ENCODE measurements at places on chromosomes 4 and X. TPM values are rescaled to one million over a fixed set of nuclear protein-coding genes. Genes with fewer than 3 reads are reported as not detected.

DNA sequence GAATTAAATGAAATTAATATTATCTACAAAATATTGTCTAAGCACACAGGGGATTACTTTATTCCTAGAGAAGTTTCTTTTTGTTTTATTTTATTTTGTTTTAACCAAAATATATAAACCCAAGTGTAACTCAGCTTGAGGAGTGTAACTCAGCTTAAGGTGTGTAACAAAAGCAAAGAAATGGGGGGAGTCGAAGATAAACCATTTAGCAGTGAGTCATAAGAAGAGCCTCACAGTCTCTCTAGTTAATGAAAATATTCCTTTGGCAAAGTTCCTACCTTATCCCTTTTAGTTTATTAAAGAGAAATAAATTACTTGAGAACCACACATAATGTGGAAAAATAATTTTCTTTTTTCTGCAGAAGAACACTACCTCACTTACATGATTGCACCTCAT, 261.8 kb downstream of the KCTD8 start:
- DNase-seq, result no peak
- H3K4me1 ChIP-seq, result no peaks in the 10 kb centered on the region
- no peak overlapping the region for H3K27ac ChIP-seq
- no peaks in the 10 kb centered on the region for H3K27me3 ChIP-seq

DNA sequence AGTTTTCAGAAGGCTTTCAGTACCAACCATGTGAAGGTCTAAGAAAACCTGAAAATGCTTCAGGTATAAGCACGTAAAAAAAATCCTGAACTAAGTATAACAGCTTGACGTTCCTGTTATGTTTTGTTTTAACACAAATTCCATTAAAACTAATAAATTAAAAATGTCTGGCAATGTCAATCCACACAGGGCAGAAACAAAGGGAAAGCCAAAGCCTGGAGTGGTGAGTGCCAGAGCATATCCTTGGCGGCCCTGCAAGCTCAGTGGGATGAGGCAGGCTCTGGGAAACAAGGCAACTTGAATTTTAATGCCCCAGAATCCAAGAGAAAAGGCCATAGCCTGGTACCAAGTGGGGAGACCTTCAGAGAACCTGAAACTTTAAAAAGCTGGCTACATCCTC, 78.2 kb downstream of the EPHA5 start:
- DNase-seq, result no peak
- no peaks in the 10 kb centered on the region for H3K27me3 ChIP-seq
- no peak overlapping the region for H3K27ac ChIP-seq
- no peaks in the 10 kb centered on the region for H3K36me3 ChIP-seq
- H3K4me1 ChIP-seq, result no peaks in the 10 kb centered on the region

DNA sequence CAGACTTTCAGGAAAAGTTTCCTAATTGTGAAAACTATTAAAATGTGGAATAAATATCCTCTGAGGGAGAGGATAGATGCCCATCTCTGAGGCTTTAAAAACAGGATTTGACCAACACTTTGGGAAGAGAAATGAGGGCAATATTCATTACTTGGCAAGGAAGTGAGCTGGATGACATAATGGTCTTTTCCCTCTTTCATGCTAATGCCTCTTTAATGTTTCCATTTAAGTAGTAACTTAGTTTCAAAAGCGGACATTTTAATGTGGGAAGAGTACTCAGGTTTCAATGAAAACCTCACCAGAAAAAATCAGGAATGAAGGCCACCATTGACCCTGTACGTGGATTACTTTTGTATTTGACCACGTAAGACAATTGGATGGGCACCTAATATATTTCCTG, 503.3 kb downstream of the ANKRD50 start:
- no peaks in the 10 kb centered on the region for H3K36me3 ChIP-seq
- H3K4me1 ChIP-seq, result no peaks in the 10 kb centered on the region
- no peak overlapping the region for H3K27ac ChIP-seq
- no peak for DNase-seq
- no peak overlapping the region for H3K4me3 ChIP-seq

- no peak overlapping the region for H3K4me3 ChIP-seq
- H3K4me1 ChIP-seq, result no peaks in the 10 kb centered on the region
- no peaks in the 10 kb centered on the region for H3K36me3 ChIP-seq
- no peak for DNase-seq
- H3K27me3 ChIP-seq, result no peaks in the 10 kb centered on the region
These were observed 82.7 kb downstream of the RAPGEF2 start for GRCh38 chr4:159185591-159186023.

The CENPVL3 gene
- total RNA-seq, result not detected

The TRPC3 gene
- 9.4 TPM for total RNA-seq

The SLITRK4 gene
- total RNA-seq, result 0.63 TPM

- peaks cover 55% of the 10 kb centered on the region for H3K36me3 ChIP-seq
- no peaks in the 10 kb centered on the region for H3K27me3 ChIP-seq
- H3K27ac ChIP-seq, result no peak overlapping the region
- H3K4me3 ChIP-seq, result no peak overlapping the region
These were observed 58.3 kb downstream of the PCGF3 start for GRCh38 chr4:763922-764321.

DNA sequence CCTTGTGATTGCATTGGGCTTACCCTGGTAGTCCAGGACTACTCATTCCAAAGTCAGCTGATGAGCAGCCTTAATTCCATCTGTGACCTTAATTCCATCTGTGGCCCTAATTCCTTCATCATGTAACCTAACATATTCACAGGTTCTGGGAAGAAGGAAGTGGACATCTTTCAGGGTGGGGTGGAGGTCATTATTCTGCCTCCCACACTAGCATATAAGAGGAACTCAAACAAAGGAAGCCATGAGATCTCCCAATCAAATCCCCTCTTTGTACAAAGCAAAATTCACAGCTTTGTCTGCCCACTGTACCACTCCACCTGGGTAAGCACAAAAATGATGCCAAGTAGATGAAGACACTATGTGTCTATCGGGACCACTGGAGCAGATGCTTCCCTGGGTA, 87.3 kb downstream of the SLC2A9 start:
- DNase-seq, result no peak
- H3K27me3 ChIP-seq, result no peaks in the 10 kb centered on the region
- H3K4me1 ChIP-seq, result no peaks in the 10 kb centered on the region
- no peak overlapping the region for H3K4me3 ChIP-seq

GRCh38 chr4:41157009-41157408, 57.3 kb downstream of the APBB2 start:
- no peaks in the 10 kb centered on the region for H3K27me3 ChIP-seq
- H3K27ac ChIP-seq, result no peak overlapping the region
- no peaks in the 10 kb centered on the region for H3K36me3 ChIP-seq
- H3K4me3 ChIP-seq, result no peak overlapping the region
- no peaks in the 10 kb centered on the region for H3K4me1 ChIP-seq

DNA sequence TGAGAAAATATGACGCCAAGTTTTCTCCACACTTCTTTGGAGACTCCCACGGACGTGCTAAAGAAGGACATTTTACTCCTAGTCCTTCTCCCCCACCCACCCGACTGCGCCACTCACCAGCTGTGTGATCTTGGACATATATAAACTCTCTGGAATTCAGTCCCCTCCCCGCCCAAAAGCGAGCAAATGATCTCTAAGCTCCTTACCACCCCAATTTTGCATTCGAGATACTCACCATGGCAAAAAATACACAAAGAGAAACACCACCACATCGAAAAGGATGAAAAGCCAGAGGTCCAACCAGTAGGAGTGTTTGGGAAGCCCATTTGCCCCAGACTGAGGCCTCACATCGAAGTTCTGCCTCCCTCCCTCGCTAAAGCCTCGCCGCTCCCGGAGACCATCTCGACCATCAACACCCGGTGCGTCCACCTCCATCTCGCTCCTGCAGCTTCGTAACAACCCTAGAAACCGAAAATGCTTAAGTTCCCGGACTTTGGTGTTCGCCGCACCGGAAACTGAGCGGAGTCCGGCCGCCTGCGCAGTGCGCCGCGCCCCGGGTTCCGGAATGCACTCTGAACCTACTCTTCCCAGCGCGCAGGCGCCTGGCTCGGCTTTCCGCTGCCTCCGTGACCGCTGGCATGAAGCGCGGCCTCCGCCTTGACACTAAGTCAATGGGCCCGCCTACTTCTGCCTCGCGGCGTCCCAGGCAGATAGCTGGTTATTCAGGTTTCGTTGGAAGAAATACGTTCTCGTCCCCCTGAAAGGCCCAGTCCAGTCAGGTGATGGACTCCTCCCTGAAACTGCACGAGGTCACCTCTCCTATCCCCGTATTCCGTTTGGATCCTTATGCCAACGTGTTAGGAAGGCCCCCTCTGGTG, 21.6 kb downstream of the FABP2 start:
- no peaks in the 10 kb centered on the region for H3K27me3 ChIP-seq
- peak overlapping the region; percentile 92 for H3K27ac ChIP-seq
- no peaks in the 10 kb centered on the region for H3K36me3 ChIP-seq
- DNase-seq, result peak; percentile 98
- peak overlapping the region; percentile 57 for H3K4me3 ChIP-seq

DNA sequence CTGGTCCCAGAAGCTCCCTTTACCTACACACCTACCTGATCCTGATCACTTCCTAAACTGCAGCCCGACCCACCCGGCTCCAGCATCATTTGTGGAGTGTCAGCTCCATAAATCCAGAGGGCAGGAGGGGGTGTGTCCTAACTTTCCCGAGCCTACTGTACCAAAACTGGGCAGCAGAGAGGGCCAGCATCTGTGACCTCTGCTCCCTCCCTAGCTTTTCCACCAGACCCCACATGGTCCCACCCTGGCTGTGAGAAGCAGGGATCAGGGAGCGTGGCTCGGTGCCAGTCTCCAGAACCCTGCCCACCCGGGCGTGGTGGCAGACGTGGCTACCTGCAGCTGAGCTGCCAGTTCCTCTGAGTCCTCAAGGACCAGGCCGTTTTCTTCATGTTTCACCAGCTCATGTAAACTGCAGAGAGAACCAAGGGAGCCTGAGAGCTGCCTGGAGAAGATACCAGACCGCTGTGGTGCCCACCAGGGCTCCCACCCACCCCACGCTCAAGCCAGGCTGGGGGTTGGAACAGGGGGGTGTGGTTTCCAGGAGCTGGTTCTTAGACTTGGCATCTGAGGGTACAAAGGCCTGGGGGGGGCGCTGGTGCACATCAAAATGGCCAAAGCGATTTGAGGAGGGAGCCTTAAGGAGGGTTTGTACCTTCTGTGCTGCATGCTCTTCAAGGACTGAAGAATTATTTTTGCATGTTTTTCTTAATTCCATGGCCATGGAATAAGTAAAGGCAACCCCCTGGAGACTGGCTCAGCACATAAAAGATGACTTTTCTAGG, 76.7 kb upstream of the DRD5 start:
- no peak overlapping the region for H3K27ac ChIP-seq
- no peaks in the 10 kb centered on the region for H3K27me3 ChIP-seq
- H3K36me3 ChIP-seq, result no peaks in the 10 kb centered on the region
- no peaks in the 10 kb centered on the region for H3K4me1 ChIP-seq
- H3K4me3 ChIP-seq, result no peak overlapping the region

DNA sequence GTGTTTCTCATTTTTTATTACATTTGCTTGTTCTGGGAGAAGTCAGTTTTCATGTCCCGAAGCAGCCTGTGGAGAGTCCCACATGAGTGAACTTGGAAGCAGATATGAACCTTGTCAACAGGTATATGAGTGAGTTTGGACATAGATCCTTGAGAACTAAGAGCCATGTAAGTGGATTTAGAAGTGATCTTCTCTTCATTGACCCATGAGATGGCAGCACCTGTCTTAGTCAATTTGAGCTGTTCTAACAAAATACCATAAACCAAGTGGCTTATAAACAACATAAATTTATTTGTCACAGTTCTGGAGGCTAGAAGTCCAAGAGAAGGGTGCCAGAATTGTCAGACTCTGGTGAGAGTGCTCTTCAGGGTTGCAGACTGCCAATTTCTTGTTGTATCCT, 1043.8 kb downstream of the ADGRL3 start:
- no peak overlapping the region for H3K4me3 ChIP-seq
- DNase-seq, result no peak
- H3K27me3 ChIP-seq, result no peaks in the 10 kb centered on the region
- no peak overlapping the region for H3K27ac ChIP-seq

The ATOH1 gene
- total RNA-seq, result not detected

The HSD17B13 gene
- 2.5 TPM for total RNA-seq

The CCDC120 gene
- 10.5 TPM for total RNA-seq

DNA sequence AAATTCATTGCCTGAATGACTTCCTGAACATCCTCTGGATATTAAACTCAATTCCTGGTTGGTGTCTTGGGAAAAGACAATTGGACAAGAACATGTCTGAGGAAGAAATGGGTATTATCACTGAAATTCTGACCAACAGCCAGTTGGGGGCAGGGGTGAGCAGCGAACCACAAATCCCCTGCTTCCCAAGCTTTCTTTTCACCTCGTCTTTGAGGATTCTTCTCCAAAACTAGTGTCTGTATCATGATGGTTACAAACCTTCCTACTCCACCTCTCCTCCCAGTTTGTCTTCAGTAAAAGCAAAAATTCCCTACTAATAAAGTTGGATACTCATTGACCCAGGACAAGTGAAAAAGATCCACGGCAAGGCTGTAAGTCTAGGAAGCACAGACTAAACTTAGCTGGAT, 48.3 kb upstream of the WDR1 start:
- no peaks in the 10 kb centered on the region for H3K27me3 ChIP-seq
- H3K27ac ChIP-seq, result no peak overlapping the region
- DNase-seq, result no peak
- no peak overlapping the region for H3K4me3 ChIP-seq
- no peaks in the 10 kb centered on the region for H3K4me1 ChIP-seq
- H3K36me3 ChIP-seq, result no peaks in the 10 kb centered on the region

The PLP1 gene
- not detected for total RNA-seq

DNA sequence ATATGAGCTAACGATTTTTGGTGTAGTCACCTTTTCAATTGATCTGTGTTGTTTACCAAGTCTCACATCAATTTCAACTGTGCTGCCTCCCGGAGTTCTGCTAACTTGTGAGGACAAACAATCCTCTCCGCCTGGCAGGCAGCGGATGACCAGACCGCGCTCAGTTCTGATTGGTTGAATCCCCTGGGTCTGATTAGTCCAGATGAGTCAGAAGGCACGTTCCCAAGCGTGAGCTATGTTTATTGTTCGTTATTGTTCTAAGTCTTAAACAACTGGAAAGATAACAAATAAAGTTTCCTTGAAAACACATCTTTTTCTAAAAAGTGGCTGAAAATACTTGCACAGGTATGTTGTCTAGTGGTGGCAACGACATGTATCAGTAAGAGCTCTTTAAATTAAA, 37.9 kb upstream of the TRPC3 start:
- no peaks in the 10 kb centered on the region for H3K4me1 ChIP-seq
- H3K4me3 ChIP-seq, result no peak overlapping the region
- H3K27ac ChIP-seq, result no peak overlapping the region
- no peaks in the 10 kb centered on the region for H3K27me3 ChIP-seq

Measured in upper lobe of left lung (tissue), 6 donors.